ENCODE measurements at places on chromosomes 16 and 17.

- DNase-seq: no peak
Measured at GRCh38 chr16:51151961-51152663, 1.0 kb upstream of the SALL1 start.

GRCh38 chr16:76899767-76900166 is 291.2 kb upstream of the MON1B start:
- DNase-seq: no peak

GRCh38 chr16:49651996-49652395 is 203.9 kb downstream of the ZNF423 start:
- no peak for DNase-seq

DNA sequence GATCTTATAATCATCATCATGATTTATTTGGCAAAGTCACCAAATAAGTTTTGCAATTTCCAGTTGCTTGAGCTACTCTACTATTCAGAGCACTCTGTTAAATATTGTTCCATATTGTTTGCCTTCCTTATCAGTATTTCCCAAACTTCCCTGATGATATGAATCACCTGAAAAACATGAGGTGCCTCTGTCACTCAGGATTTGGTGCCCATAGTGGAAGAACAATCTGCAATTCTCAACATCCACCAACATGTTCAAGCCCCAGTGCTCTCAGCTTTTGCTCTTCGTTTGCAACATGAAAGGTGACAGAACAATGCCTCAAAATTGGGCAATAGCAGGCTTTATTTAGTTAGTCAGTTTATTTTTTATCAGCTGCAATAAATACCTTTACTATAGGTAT is 28.6 kb upstream of the WSB1 start:
- DNase-seq: no peak

GRCh38 chr16:57645691-57646387 is 17.4 kb downstream of the ADGRG1 start:
- DNase-seq: no peak

Measured in stimulated activated CD8-positive, alpha-beta memory T cell treated with anti-CD3 and anti-CD28 coated beads, Interleukin-7, amount 100 ng/mL, for 1 hour (primary cell).